ENCODE measurements at places on chromosomes 3 and 15.

DNA sequence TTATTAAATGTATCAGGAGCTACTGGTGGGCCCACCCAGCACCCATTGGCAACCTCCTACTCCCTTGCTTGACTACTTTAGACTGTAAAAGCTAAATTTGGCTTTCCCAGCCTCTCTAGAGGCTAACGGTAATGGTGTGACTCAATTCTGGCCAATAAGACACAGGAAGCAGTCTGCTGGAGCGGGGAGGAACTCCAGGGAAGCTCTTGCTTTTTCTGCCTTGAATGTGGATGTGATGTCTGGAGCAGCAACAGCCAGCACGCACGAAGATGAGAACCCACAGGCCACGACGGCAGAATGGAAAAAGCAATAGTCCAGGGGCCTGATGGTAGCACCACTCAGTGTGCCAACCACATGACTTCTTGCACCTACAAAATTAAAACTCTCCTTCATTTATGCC is 39.9 kb downstream of the RAB6B start:
- no peak for DNase-seq

DNA sequence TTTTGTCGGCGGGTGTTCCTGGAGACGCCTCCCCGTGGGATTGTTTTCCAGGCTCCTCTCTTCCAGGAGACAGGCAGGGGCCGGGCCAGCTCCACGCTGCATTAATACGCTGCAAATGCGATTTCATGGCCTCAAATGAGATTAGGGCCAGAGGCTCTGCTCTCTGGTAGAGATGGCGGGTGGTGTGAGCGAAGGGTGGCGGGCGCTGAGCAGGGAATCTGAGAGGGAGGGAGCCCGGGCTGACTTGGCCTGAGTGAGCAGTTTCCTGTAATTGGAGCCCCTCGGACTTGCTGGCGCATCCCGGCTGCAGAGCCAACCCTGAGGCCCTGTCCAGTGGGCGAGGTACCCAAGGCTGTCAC is 7.4 kb upstream of the CCDC33 start:
- DNase-seq, result peak; percentile 46

GRCh38 chr3:45773072-45773471 is 23.3 kb downstream of the SLC6A20 start:
- no peak for DNase-seq

DNA sequence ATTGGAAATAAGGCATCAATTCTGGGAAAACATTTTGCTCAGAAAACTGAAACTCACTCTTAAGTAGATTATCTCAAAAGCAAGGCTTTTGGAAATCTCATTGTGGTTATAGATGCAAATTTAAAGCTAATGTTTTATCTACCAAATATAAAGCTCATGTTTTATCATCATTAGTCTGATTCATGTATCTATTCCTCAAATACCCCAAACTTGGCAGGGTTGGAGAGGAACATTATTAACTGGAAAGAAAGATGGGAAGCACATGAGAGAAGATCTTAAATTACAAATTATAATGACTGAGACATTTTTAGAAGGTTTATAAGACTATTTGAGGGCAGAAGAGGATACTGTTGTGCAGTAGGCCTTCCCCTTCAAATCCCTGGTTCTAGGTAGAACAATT is 137.3 kb upstream of the TGFBR2 start:
- DNase-seq, result no peak

DNA sequence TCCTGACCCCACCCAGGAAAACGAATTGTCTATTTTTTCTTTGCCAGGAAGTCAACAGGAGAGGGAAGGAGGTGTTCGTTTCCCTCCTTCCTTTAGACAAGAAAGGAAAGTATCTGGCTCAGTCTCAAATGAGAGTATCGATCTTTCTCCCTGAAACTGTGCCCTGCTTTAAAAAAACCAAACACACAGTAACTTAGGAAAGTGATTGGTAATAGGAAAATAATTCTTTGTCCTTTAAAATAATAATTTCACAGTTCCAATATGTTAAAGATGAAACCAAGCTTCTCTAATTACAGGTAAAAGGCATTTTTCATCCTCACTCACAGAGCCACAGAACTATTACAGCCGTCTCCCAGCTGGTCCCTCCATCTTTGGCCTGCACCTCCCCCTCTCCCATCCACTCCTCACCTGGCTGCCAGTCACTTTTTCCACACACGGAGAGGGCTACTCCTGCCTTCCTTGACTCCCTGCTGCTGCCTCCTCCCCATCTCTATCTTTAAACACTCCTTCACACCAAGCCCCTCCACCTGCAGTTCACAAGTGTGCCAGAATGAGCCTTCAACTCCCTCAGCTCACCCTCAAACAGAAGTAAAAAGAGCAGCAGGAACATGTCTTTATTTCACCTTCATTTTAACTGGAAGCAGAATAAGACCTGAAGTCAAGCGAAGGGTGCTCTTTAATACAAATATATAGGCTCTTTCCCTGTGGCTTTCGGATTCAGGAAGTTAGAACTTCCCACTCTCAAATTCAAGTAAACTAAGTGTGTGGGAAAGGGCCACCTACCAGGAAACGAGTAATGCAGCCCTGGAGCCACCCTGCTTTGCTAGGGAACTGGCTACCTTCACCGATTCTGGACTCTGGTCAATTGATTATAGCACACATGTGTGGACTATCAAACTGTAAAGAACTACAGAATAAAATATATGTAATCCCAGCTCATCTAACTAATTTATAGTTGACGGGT is 116.4 kb downstream of the SENP2 start:
- DNase-seq, result peak; percentile 24

- no peak for DNase-seq
These were observed 152.5 kb upstream of the PEX5L start for GRCh38 chr3:180189310-180189648.

DNA sequence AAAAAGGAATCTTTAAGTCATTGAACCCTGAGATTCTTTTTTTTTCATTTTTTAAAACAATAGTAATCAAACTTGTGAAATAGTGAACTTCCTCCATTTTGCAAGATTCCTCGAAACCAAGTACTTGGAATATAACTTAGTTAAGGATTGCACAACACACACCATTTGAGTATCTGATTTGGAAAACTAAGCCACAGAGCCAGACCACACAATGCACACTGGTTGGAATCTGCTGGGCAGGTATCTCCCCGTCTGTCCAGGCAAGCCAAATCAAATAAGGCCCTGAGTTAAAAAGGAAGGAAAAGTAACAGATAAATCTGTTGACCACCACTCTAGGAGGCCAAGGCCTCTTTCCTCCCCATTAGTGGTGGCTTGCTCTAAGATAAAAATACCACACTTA is 177.5 kb upstream of the ICE2 start:
- peak; percentile 6 for DNase-seq

GRCh38 chr3:71214797-71215196 is 368.7 kb downstream of the FOXP1 start:
- no peak for DNase-seq

- DNase-seq, result no peak
These were observed 95.5 kb downstream of the IQCH start for GRCh38 chr15:67350042-67350441.

DNA sequence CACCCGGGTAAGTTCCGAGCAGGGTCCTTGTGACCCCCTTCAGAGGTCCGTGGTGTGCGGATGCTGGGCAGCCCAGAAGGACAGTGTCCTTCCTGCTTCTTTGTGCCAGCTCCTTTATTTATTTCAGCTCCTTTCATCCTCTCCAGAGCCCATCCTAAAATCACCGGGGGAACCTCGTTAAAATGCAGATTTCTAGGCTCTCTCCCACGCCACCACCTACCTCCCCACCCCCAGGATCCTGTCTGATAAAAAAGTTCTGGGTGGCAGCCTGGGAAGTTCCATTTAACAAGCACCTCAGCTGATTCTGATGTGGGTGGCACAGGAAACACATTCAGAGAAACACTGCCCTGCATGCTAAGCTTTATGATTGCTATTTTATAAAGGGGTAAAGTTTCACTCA is 12.5 kb upstream of the IGF1R start:
- DNase-seq, result no peak
